Stimulated activated CD8-positive, alpha-beta memory T cell treated with anti-CD3 and anti-CD28 coated beads, Interleukin-15, amount 100 ng/mL, for 48 hours (primary cell): ENCODE measurements at places on chromosomes 7 and 10.

DNA sequence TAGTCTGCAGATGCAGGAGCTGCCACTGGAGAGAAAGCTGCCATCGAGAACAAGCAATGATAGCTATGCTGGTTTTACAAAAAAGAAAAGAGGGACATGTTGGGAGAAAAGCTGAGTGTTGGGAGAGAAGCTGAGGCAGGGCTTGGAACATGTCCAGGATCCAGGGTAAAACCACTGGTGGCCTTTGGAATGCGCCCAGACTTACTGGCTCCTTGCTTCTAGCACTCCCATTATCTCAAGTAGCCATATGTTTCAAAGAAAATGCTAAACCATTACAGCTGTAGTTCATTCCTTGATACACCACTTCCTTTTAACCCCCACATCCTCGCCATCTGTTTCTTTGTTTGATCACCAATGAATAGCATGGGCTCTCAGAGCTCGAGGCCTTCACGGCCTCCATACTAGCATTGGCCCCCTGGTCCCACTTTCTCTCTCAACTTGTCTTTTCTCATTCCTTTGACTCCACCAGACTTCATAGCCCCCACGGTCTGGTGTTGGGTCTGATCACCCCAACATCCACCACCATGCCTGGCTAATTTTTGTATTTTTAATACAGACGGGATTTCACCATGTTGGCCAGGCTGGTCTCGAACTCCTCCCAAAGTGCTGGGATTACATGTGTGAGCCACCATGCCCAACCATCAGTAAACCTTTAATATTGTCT is 23.8 kb upstream of the PLAC9 start:
- no peak for DNase-seq

GRCh38 chr7:140517546-140518369 is 38.5 kb upstream of the MKRN1 start:
- DNase-seq, result peak; percentile 42

DNA sequence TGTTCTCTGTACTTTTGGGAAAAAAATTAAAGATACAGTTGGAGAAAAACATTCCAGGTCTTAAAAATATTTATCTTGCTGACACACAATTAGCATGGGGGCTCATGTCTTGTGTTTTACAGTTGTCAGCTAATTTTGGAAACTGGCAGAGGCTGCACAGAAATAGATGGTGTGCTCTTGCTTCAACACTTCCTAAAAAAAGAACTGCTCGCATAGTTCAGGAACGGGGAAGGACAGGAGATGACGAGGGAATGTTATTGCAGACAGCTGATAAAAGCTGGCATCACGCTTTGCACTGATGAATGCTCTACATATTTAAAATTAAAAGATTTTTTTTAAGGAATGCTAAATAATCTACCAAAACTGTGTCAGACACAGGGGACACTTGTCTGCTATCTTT is 103.5 kb upstream of the CELF2 start:
- DNase-seq, result no peak

DNA sequence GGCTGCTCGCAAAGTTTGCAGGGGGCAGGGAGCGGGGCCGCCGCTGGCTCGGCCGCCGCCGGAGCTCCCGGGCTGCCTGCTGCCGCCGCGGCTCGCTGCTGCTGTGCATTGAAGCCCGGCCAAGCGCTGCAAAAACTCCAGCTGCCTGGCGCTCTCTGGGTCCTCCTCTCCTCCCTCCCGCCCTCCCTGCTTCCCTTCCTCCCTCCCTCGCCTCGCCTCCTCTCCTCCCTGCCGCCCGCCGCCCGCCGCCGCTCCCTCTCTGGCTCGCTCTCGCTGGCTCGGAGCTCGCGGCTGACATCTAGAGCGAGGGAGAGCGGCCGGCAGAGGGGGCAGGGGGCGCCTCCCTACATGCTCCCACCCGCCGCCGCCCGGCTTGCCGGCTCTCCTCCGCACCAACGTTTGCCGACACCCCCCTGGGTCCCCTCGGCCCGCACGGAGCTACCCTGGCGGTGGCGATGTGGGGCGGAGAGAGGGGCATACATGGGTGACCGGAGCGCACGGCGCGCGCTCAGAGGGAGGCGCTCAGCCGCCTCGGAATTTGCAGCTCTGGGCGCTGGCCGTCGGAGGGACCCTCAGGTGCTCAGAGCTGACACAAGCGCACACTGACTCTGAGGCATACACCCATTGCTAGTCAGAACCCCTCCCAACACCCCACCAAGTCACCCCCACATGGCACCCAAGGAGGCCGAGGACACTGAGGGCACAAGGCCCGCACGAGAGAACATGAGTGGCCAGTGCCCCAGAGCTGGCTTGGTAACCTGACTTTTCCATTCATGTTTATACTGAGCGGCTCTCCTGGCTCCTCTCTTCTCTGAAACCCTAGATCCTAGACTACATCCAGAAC is 1.2 kb upstream of the PLXNA4 start:
- no peak for DNase-seq

- no peak for DNase-seq
These were observed 4.6 kb downstream of the FZD8 start for GRCh38 chr10:35637462-35637861.

DNA sequence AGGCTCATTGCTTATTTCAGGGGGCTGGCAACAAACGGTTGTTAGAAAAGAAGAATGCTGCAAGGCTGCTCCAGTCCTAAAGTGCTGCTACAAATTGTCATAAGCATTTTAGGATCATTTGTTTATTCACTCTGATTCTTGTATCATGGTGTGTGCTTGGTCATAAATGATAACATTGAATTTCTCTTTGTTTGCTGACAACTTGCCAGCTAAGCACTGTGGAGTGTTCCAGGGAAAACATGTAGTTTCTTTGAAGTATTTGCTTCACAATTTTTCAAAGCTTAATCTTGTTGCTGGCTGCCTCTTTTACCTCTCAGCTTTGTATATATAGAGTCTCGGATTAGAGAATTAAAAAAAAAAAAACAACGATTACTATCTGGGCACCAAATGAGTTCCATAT is 263.0 kb downstream of the PHF14 start:
- no peak for DNase-seq

DNA sequence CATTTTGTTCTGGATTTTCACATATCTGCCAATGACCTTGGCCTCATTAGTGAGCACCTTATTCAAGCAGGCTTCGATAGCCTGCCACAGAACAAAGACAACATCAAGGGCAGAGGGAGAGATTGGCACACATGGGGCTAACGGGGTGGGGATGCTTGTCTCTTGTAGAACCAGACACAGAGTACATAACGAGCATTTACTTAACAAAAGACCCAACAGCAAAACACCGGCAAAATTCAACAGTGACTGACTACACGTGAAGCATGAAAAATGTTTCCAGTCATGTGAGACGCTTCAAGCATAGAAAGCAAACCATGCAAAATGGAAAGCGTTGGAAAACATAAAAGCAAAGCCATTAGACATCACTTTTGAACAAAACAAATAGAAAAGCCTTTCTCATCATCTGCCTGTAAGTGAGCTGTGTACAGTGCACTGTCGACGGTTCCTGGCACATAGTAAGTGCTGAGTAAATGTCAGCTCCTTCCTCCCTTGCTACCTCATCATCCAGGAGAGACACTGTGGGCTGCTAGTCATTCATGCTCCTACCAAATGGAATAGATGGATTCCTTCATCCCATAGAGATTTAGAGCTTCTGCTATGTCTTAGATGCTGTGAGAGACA is 134.4 kb upstream of the AGK start:
- no peak for DNase-seq

DNA sequence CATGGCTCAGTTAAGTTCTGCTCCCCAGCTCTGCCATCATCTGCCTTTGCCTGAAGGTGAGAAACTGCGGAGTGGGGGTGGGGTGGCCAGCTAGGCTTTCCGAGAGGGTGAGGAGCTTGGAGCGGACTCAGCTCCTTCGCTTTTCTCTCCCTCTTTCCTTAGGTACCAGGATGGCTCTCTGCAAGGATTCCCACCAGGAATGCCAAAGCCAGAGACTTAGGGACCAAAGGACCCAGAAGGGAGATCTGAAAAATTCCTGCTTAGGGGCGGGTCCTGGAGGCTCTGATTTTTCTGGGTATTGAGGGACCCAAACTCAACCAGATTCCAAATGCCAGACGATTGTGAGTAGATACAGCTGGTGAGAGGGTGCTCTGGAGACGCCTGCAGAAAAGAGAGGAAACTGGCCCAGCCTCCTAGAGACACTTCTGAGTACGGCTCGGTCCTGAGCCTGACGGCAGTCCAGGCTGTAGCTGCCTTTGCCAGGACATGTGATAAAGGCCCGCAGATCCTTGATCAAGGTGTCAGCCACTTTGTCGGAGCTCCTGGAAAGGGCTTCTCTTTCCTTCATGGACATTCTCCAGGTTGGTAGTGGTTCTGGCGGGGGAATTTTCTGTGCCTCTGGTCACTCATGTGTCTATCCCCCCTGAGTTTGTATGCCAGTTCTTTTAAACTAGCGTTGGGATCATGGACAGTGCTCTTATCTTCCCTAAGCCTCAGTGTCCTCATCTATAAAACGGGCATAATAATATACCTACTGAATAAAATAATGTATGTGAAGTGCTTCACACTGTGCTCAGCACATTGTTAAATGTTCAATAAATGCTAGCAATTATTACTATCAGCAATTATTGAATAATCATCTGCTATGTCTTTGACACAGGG is 42.5 kb upstream of the BTRC start:
- DNase-seq, result no peak
